ENCODE measurements at places on chromosomes 6 and 20. TPM values are rescaled to one million over a fixed set of nuclear protein-coding genes. Genes with fewer than 3 reads are reported as not detected.

- no peak for ATAC-seq
Observed at GRCh38 chr6:43128926-43129325, 42.1 kb upstream of the SRF start.

- ATAC-seq = no peak
Observed at GRCh38 chr6:92559611-92560010, 859.7 kb downstream of the EPHA7 start.

DNA sequence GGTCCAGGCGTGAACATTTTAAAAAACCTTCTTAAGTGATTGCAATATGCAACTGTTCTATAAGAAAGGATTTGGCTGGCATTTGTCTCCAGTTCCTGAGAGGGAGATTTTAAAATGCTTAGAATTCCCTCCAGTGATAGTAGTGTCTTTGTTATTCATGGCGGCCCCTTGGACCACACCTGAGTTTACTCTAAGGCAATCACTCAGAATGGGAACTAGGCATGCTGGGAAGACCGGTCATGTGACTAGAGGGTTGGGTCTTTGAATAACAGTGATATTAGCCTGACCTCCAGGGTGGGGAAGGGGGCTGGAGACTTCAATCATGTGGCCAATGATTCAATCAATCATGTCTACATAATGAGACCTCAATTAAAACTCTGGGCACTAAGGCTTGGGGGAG is 50.7 kb upstream of the UTRN start:
- ATAC-seq = no peak

The SLC35D3 gene
- not detected for total RNA-seq

GRCh38 chr6:123655521-123656306 is 19.0 kb upstream of the TRDN start:
- ATAC-seq = no peak

- ATAC-seq = no peak
Observed at GRCh38 chr20:22920898-22921297, 114.2 kb upstream of the SSTR4 start.

The DPPA5 gene
- not detected for total RNA-seq

- no peak for ATAC-seq
Observed at GRCh38 chr6:136654086-136654485, 103.9 kb upstream of the MAP7 start.

All from esophagus mucosa (tissue), 1 donor.